ENCODE measurements at places on chromosomes 5 and 9.

- no peak for DNase-seq
These were observed 49.6 kb downstream of the GNA14 start for GRCh38 chr9:77598524-77598923.

DNA sequence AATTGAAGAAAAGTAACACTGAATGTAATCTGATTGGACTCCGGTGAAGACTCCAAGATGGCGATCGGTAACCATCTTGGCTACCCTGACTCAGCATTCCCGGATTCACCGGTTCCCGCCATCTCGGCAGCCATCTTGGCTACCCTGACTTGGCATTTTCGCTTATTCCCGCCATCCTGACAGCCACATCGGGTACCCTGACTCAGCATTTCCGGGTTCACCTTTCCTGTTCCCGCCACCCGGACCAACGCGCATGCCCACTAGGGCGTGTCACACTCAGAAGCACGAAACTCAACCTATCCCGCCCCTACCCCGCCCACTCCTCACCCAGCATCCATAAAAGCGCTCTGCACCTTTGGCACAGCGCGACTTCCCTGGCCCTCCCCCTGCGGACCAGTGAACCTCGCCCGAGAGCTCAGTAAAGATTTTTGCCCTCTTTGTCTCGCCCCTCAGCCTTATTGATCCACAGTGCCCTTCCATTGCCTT lies 17.2 kb downstream of the SPTLC1 start:
- no peak for DNase-seq

DNA sequence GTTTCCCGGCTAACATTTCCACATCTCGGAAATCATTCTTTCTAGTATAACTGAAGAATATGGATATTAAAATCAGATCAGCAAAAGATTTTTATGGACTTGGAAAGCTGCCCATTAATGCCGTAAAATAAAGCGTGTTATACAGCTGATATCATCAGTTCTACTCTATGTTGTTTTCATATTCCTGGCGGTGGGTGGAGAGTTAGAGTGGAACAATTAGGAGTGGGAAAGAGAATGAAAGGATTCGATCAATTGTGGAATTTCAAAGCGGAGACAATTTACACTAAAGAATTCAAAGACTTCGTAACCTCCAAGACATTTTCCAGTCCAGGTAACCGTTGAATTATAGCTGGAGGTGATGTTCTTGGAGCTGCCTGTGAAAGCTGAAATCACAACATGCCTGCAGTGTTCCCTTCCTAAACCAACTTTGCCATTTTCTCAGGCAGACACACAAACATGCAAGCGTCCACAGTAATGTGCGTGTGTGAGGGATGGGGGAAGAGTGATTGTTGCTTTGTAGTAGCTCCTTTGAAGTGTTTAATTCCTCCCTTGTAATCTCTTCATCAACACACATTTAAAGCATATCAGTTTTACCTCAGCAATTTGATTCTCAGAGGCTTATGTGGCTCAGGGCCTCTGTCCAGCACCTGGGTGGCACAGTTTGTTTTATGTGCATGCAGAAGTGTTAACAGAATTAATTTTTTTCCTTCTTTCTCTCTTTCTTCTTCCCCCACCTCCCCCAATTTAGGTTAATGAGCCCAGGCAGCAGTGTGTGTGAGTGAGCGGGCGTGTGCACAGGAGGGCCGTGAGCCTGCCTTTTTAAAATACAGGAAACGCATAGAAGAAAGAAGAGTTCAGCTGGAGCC lies 544.1 kb downstream of the RAB3C start:
- no peak for DNase-seq

DNA sequence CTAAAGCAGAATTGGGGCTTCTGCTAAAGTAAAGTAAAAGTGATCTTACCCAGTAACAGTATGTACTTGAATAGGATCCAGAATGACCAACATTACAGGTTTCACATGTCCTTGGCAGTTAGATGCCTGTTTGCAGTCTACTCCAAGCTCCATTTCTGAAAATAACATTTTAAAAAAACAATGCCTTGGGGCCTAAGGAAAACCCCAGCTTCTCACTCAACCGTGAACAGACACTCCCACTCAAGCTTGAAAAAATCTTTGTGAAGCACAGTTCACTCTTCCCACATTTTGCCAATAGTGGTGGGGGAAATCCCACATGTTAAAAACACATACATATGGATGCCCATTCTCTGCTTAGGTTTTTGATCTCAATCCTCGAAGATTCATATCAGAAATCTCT lies 304.1 kb downstream of the ARRDC3 start:
- DNase-seq, result no peak

DNA sequence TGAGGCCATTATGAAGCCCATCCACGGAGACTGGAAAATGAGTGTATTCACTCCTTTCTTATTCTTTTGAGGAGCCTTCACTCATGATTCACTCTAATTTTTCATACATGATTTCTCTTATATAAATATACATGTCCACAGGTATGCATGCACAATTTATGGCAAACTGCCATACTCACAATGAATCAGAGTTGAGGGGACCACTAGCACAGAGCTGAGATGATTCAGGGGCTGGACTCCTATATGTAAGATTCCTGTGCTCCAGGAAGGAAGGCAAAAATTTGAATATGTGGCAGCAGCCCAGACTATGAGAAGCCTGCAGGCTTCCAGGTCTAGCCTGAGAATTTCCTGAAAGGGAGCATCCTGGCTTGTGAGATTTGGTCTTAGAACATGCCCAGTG lies 484.6 kb downstream of the PRELID2 start:
- DNase-seq, result no peak

DNA sequence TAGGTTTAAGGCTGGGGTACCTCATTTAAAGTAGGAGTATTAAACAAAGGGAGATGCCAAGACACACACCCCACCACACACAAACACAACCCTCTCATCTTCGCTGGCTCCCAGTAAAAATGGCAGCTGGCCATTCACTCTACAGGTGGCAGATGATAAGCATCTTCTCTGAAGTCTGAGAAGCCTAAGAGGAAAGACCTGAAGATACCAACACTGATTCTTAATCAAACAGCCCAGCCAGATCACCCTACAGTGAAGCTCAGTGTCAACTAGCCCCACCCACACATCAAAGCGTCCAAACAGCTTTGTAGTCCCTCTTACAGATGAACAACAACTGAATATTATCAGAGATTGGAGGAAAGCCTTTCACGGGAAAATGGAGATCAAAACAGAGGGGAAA lies 59.5 kb downstream of the SPOCK1 start:
- DNase-seq, result no peak

DNA sequence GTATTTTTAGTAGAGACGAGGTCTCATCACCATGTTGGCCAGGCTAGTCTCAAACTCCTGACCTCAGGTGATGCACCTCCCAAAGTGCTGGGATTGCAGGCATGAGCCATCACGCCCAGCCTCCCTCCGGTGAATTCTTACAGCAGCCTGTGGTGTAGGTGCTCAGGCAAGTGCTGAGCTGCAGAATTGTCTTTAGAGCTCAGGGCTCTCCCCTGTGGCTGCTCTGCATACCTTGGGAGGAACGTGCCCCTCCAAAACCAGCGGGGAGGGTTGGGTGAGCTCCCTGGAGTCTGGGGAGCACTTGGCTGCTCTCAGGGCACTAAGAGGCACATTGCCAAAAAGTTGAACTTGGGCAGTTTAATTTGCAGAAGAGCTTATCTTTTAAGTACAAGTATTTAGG lies 29.4 kb downstream of the SECISBP2 start:
- DNase-seq, result no peak

DNA sequence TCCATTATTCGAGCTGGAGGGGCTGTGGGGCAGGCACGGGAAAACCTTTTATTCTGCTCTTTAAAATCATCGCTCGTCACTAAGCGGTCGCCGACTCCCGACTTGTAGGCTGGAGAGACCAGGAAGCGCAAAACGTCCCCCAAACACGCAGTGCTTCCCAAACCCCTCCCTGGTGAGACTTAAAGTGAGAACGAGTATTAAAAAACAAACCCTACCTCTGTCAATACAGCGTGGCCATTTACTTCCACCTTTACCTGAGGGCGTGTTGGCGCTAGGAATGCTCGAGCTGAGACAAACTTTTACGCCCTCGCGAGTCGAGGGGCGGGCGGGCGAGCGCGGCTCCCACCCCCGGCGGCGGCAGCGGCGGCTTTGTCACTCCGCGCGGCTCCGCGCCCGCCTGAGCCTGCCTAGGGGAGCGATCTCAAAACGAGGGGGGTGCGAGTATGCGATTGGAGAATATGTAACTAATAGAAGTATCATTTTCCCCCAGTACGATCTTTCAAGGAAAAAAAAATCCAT lies at the start of gene NR2F1-AS1:
NR2F1-AS1 (minus strand) TSS at position 293 of the 519 bp plus-strand sequence.
- no peak for DNase-seq

- no peak for DNase-seq
These were observed 40.2 kb downstream of the NAIF1 start for GRCh38 chr9:128026773-128027541.

- DNase-seq, result no peak
These were observed 240.2 kb upstream of the ZNF608 start for GRCh38 chr5:124986667-124987066.

- DNase-seq, result no peak
These were observed 20.5 kb upstream of the PSD2 start for GRCh38 chr5:139774980-139775661.

- DNase-seq, result no peak
These were observed 24.2 kb downstream of the NMRK1 start for GRCh38 chr9:75063556-75064305.

GRCh38 chr9:105475302-105475701 lies 27.5 kb downstream of the FSD1L start:
- no peak for DNase-seq

DNA sequence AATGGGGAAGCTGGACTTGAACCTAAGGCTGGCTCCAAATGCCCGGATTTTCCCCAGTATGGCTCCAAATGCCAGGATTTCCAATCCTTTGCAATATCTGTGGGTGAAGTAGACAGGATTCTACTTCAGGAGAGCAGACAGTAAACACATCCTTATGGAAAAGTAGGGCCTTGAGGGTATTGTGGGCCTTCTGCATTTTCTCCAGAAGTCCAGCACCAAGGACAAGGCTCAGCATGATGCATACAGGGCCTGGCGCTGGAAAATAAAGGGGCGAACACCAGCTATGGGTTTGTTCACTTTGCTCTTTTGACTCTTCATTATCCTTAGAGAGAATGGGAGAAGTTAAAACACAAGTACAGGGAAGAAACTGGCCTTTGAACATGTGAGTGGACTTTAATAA lies 347.5 kb downstream of the SEMA5A start:
- DNase-seq, result no peak

- no peak for DNase-seq
These were observed 24.3 kb downstream of the EFNA5 start for GRCh38 chr5:107646418-107646817.
